Upper lobe of right lung (tissue), 1 donor: ENCODE measurements at places on chromosomes 2 and 18. TPM values are rescaled to one million over a fixed set of nuclear protein-coding genes. Genes with fewer than 3 reads are reported as not detected.
A peak's percentile ranks its signal among the peaks of the same experiment; 100 is the strongest.

- DNase-seq = no peak
Observed at GRCh38 chr18:35949090-35949489, 23.4 kb upstream of the RMP24 start.

GRCh38 chr2:227411990-227412350 is 24.2 kb upstream of the SCYGR1 start:
- DNase-seq = no peak

DNA sequence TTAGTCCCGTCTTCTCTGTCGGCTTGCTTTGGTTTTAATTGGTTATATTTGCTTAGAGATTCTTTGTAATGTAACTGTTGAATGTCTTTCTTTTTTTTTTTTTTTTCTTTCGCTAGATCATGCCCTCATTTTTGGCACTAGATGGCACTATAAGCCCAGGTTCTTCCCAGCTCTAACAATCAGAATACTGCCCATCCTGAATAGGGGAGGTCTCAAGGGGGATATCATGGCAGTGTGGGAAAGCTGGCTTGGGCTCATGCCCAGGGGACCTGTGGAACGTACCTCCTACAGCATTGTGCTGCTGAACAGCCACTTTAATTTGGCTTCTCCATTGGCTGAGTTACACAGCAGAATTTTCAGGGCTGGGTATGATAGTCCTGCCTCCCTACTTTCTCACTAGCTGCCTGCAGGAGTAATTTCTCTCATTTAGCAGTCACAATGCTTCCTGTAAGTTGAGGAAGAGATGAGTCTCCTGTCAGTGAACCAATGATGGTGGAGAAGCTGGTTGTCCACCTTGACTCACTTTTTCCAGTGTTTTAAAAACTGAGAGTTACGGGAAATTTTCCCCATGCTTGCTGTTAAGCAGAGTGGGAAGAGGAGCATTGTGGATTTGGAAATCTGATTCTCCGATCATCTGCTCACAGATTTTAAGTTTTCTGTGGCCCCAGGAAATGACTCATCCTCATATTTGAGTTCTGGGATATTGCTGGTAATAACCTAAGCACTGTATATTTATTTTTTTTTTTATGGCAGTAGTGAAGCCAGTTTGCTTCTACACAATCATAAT is 47.2 kb downstream of the RAD51AP2 start:
- no peak for DNase-seq

- DNase-seq = peak; percentile 78
Observed at GRCh38 chr2:114661971-114662939, 219.8 kb downstream of the DPP10 start.

DNA sequence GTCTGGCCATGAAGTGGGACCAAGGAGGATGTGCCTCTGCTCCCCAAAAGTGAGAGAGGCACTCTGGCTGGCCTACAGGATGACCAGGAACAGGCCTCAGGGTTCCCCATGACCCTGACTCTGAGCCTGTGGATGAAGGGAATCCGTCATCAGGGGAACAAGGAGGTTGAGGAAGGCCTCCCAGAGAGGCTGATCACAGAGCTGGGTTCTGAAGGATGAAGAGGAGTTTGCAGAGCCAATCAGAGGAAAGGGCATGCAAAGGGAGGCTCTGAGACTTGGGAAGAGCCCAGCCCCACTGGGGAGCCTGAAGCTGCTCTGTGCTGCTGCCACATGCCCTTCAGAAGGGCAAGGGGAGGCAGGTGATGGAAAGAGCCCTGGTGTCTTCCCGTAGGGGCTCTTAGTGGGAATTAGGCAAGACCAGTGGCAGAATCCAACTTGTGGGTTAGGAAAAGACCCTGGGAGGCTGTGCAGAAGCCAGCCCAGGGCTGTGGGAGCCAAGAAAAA is 141.3 kb upstream of the ID2 start:
- DNase-seq = no peak

DNA sequence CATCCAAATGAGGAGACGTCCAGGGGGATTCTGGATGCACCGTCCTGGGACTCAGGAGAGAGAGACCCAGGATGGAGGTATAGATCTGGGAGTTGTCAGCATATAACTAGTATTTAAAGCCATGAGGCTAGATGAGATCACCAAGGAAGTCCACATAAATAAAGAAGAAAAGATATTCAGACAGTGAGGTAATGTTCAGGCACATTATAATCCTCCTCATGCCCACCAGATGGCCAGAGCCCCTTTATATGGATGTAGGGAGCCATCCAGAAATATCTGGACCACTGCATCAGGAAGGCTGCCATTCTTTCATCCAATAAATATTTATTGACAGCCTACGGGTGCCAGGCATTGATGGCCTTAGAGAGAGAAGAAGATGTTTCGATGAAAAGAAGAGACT is 21.2 kb upstream of the NCKAP5 start:
- no peak for DNase-seq

DNA sequence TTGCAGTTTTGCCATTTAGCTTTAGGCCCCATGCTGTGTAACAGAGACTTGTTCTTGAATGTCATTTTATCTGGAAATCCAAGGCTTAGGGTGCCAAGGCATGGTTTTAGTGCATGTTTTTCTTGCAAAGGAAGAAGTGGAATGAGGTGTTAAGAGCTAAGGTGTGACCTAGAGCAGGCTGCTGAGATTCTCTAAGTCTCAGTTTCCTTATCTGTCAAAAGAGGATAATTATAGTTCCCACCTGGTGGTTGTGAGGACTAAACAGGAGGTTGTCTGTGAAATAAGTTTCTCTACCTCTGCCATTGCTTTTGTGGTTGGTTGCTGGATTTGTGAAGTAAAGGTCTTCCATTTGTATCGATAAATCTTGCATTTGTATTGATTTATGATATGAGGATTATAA is 82.0 kb downstream of the TANC1 start:
- DNase-seq = no peak

DNA sequence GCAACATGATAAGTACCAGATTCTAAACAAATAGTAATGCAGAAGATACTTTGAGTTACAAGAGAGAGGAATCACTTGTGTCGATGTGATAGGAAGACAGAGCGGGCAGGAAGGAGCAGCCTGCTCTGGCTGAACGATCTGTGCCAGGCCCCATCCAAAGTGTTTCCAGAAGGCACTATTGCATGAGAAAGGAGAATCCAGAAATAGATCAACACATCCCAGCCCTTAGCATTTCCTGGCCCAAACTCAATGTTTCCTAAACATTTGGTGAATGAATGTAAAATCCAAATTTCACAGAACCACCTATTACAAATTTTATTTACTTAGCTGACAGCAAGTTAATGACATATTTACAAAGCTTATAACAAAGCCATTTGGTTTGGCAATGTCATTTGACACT is 257.2 kb downstream of the TXNL1 start:
- no peak for DNase-seq

GRCh38 chr18:43589611-43590151 is 312.4 kb upstream of the SYT4 start:
- DNase-seq = peak; percentile 53

DNA sequence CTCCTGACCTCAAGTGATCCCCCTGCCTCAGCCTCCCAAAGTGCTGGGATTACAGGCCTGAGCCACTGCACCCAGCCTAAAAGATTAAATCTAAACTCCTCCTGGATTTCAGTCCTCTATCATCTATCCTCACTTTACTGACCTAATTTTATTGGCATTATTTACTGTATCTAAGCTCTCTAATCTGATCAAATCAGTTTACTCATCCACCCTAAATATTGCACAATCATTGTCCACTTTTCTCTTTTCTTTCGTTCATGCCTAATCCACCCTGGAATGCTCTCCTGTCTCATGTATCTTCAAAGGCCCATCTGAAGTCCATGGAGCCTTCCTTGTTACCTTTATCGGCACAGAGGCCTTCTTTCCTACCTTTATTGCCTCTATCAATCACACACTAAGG is 31.6 kb upstream of the GPR155 start:
- no peak for DNase-seq

- no peak for DNase-seq
Observed at GRCh38 chr2:54053830-54054229, 61.6 kb upstream of the ACYP2 start.

DNA sequence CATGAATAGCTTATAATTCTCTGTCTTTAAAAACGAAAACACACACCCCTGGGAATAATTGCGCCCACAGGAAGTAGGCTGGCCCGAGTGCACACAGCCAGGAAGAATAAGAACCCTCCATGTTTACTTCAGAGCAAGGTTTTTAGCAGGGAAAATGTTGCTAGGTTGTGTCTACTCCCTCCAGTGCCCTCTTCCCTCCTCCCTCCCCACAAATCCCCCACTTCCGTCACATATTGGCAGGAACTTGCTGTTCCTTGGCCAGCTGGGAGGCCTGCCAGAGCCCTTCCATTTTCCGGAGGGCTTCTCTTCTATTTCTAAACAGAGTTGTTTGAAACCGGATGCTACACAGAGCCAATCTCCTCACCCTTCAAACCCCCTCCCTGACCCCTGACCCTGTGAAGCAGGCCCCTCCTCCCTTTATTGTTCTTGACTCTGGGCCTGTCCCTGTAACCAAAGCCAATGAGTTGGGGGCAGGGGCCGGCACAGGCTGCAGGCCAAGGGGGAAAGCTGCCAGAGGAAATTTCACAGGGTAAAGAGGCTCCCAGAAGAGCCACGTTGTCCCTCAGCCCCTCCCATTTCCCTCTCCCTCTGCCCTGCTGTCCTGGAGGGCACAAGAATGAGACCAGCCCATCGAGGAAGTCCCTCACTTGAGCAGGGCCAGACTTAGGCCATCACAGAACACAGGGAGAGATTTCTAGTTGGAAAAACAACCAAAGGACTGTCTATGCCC is 49.8 kb upstream of the LGALSL start:
- peak; percentile 90 for DNase-seq

GRCh38 chr2:45585267-45585861 is 25.7 kb downstream of the SRBD1 start:
- no peak for DNase-seq

DNA sequence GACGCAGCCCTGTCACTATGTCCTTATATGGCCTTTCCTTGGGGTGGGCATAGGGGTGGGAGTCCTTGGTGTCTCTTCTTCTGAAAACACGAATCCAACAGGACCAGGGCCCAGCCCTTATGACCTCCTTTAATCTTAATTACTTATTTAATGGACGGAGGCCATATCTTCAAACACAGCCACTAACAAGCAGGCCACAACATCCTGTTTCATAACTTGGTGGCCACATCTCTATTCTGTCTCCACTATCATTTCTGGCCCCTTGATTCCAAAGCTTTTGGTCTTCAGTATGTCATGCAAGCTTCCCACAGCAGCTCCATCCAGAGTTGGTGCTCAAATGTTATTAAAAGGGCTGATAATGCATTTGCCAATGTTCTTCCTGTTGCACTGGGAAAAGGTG is 287.3 kb upstream of the SMIM21 start:
- DNase-seq = no peak

- no peak for DNase-seq
Observed at GRCh38 chr2:161384864-161385263, 31.2 kb upstream of the TBR1 start.

GRCh38 chr18:25016666-25017065 is 335.3 kb downstream of the ZNF521 start:
- no peak for DNase-seq

- DNase-seq = peak; percentile 84
Observed at GRCh38 chr2:24049485-24050021, at the start of gene FKBP1B. Gene FKBP1B (plus strand): TSS chr2:24049741. CDS start chr2:24049850, 109 bp downstream.

DNA sequence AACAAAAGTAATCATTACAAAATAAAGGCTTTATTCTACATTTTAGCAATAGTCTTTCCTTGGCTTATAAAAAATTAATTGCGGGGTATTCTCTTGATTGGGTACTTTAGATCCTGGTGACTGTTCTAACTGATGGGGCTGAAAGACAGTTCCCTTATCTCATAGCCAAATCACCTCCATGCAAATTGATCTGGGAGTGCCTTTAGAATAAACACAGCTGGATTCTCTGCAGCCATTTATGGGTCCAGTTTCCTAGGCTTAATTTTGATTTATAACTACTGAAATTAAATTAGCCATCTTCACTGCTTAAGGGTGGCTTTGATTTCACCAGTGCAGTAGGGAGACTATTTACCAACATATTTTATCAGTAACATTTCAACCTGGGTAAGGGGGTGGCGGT is 337.1 kb downstream of the NRXN1 start:
- no peak for DNase-seq

DNA sequence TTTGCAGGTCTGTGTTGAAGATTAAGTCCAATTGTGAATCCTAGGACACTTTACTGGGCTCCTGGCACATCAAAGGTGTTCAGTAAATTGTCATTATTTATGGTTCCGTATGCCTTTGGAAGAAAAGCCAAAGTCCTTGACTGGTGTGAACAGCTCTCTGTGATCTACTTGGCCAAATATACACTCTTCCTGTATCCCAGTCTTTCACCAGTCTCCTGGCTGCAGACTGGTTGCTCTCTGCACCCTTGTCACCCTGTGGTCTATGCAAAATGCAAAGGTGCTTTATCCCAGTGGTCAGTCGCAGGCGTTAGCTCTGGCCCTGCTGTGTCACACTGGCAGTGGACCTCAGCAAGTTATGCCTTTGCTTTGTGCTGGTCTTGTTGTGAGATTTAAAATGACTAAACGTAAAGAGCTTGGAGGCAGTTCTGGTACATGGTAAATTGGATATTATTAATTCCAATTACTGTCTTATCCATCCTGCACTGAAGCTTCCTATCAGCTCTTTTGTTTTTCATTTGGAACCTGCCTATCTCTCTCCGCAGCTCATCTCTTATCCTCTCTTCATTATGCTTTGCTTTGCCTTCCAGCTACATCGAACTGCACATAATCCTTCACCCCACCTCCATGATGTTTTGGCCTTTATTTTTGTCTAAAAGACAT is 83.1 kb downstream of the MYO1B start:
- DNase-seq = no peak

DNA sequence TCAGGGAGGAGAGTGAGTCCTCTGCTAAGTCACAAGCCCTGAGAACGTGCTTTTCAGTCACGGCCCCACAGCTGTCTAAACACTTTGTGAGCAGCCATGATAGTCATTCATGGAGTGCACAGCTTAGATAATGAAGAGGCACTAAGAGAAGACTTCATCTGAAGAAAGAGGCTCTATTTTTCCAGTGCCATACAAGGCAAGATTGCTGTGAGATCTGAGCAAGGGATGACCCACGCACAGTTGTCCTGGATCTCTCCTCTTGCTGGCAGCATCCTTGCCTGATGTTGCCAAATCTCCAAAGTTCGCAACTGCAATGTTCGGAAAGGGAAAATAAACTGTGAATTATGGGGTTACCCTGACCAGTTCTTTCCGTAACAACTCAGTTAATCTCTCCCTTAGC is 418.7 kb downstream of the MEIS1 start:
- DNase-seq = no peak

Gene UGT1A10
- not detected for total RNA-seq

Gene WNT6
- total RNA-seq = not detected

Gene GDF7
- 0.72 TPM for total RNA-seq

Gene G6PC2
- total RNA-seq = not detected

Gene DPP4
- 30.7 TPM for total RNA-seq

Gene NPPC
- not detected for total RNA-seq

Gene UGT1A8
- not detected for total RNA-seq

Gene GPR75
- total RNA-seq = 2.5 TPM

Gene AQP12A
- not detected for total RNA-seq

Gene ABCG8
- not detected for total RNA-seq

Gene ITGB6
- 109 TPM for total RNA-seq

Gene ACOXL
- 47.5 TPM for total RNA-seq

Gene TP53I3
- 44.3 TPM for total RNA-seq

Gene PXDN
- 58.4 TPM for total RNA-seq

Gene ANKRD39
- total RNA-seq = 8.6 TPM
